ENCODE measurements at places on chromosomes 5 and 9.

GRCh38 chr5:43203373-43203772, 11.3 kb downstream of the NIM1K start:
- no peak for DNase-seq

DNA sequence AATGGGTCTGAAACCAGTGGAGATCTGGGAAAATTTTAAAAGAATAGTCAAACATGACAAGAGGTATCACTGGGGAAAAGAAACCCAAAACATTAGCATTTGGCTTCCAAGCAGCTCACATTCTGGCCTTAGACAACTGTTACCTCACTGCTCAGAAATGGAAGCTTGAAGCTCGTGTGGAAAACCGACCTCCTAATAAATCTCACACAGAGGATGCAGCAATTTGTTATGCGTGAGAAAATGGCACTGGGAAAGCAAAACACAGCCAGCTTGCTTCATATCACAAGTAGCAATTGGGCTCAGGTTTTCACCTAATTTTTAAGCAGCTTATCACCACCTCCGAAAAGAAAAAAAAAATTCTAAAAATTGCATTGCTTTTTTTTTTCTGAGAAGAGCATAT, 103.3 kb upstream of the TAS2R1 start:
- no peak for DNase-seq

DNA sequence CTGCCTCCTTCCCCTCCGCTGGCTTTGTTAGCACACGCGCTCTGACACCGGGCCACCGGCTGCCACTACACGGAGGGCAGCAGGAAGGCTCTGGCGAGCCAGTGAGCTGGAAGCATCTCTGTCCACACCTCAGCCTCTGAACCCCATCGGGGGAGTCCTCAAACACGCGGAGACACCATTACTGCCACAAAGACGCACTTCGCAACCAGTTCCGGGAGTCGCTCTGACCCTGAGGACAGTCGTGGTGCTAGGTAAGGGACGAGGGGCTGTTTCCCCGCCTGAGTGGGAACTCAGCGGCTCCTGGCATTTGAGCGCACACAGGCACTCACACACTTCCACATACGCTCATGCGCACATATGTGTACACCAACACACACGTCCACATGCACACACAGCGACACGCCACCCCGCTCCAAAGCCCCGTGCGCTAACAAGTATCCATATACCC, 160.0 kb downstream of the C9orf152 start:
- DNase-seq, result no peak

DNA sequence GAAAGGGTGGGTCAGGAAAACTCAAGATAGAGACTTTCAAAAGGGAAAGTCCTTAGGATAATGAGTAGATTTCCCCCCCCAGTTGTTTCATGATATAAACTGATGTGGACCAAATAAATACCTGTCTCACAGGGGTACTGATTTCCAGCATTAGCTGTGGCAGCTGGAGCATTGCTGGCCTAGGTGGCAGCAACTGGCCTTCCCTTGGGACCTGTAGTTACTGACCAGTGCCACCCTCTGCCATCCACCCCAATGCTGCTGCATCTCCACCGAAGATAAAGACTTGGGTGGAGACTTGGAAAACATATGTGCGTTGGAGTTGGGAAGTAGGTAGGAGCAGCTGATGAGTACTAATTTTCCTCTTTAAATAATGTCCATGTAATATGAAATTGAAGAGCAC, 71.8 kb downstream of the SYK start:
- DNase-seq, result no peak

- no peak for DNase-seq
Measured at GRCh38 chr9:130167927-130168326, 4.3 kb upstream of the NCS1 start.

- no peak for DNase-seq
Measured at GRCh38 chr5:35233601-35234000, 3.3 kb upstream of the PRLR start.

GRCh38 chr5:8851101-8851500, 694.8 kb downstream of the SEMA5A start:
- no peak for DNase-seq

DNA sequence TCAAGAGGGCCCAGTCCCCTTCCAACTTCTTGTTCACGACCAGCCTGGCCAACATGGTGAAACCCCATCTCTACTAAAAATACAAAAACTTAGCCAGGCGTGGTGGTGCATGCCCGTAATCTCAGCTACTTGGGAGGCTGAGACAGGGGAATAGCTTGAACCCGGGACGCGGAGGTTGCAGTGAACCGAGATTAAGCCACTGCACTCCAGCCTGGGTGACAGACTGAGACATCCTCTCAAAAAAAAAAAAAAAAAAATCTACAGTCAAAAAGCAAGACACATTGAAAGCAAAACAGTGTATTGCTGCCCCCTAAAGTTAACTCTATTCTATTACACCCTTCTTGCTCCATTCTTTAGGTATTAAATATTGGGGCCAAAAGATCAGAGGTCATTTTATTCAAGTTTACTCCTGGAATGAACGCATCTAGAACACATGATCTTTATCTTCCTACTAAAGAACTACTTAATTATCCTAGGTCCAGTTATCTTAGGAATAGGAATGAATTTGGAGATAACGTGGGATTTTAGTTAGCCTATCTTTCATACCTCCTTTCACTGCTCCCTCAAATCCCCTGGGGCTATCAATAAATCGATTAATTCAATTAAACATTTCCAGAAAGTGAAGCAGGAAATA, 2.4 kb downstream of the ATG12 start:
- no peak for DNase-seq

GRCh38 chr9:136614967-136615623, 47.6 kb upstream of the EGFL7 start:
- no peak for DNase-seq

DNA sequence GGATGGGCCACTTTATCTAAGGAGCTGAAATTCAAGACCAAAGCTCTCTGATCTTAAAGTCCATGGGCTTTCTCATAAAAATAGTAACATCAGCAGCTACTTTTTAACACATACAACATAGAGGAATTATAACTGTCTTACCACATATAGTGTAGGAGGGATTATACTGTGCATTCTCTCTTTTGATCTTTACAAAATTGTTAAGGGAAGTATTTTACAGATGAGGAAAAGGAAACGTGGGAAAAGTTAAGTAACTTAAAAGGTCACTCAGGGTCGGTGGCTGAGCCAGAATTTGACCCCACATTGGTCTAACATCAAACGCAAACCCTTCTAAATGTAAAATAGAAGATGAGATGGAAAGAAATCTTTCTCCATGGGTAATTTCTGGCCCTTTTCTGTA, 38.4 kb downstream of the ZNF608 start:
- DNase-seq, result no peak

All from stimulated activated CD8-positive, alpha-beta memory T cell treated with anti-CD3 and anti-CD28 coated beads, Interleukin-7, amount 100 ng/mL, for 1 hour (primary cell).